ENCODE measurements at places on chromosomes 1 and 21. TPM values are rescaled to one million over a fixed set of nuclear protein-coding genes. Genes with fewer than 3 reads are reported as not detected.

The HTR1D gene
- not detected for total RNA-seq

The FNDC5 gene
- total RNA-seq: 4.6 TPM

The PARP1 gene
- 81.6 TPM for total RNA-seq

The TMEM61 gene
- not detected for total RNA-seq

The CYP2J2 gene
- 0.17 TPM for total RNA-seq

The KCNJ9 gene
- total RNA-seq: 0.09 TPM

The LHX8 gene
- not detected for total RNA-seq

The OPRD1 gene
- not detected for total RNA-seq

The VANGL1 gene
- 4.5 TPM for total RNA-seq

The SPRR2E gene
- total RNA-seq: not detected

The TCEA3 gene
- total RNA-seq: 20.2 TPM

The FAM72C gene
- 0.09 TPM for total RNA-seq

The SYTL1 gene
- 0.32 TPM for total RNA-seq

The HES3 gene
- total RNA-seq: not detected

All from bronchial smooth muscle cell (primary cell).